ENCODE measurements at places on chromosomes 6 and 20.

- no peak for DNase-seq
Observed at GRCh38 chr6:133568970-133569889, 319.7 kb upstream of the TCF21 start.

GRCh38 chr6:157073596-157073995, 249.7 kb downstream of the TMEM242 start:
- DNase-seq, result no peak

- DNase-seq, result no peak
Observed at GRCh38 chr6:14735956-14736486, 509.8 kb upstream of the JARID2 start.

DNA sequence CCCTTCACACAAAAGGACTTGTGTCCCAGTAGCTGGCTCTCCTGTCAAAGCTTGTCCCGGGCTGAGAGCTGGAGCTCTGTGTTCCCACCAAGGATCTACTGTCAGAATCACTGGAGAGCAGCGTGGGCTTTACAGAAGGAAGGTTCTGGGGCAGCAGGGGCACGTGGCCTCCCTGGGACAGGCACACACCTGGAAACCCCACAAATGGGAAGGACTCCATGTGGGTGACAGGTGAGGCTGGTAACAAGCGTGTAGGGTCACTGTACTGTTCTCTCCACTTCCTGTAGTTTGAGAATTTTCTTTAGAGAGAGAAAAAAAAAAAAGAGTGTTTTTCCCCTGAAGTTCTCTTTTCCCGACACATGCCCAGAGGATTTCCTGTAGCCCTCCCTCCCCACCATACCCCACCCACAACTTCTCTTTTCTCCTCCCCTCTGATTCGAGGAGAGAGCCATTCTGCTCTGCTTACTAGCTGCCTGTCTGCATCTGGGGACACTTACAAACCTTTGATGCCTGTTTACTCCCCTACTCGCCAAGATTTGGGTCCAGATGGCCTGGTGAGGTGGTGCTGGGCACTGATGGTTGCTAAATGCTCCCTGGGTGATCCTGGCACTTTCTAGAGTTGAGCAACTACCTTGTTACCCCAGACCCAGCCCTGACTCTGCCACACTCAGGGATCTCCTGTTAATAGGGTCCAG, 84.1 kb upstream of the SIRPA start:
- DNase-seq, result no peak

DNA sequence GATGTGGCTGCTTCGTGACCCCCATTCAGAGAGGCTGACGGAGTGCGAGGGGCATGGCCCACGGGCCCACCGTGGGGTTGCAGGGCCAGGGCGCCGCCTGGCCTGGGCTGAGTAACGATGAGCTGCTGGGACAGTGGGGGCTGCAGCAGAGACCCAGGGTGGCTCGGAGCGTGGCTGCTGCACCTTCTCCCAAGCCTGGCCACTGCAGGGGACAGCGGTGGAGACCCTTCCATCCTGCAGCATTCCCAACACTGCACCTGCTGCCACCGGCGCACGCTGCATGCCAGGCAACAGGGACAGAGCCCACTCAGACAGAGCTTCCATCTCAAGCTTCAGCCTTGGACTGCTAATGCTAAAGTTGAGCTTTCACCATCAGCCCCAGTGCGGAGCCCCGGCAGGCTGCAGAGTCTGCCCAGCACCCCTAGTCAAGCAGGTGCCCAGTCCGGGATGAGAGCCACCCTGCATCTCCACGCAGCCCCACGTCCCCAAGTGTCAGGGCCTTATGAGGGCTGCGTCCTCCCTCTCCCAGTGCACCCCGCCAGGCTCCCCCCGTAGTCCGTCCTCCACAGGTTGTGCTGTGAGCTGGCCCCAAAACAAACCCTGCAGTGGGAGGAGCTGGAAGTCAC, 89.4 kb upstream of the AFDN start:
- DNase-seq, result no peak

- no peak for DNase-seq
Observed at GRCh38 chr20:6362245-6362644, 239.4 kb upstream of the FERMT1 start.

DNA sequence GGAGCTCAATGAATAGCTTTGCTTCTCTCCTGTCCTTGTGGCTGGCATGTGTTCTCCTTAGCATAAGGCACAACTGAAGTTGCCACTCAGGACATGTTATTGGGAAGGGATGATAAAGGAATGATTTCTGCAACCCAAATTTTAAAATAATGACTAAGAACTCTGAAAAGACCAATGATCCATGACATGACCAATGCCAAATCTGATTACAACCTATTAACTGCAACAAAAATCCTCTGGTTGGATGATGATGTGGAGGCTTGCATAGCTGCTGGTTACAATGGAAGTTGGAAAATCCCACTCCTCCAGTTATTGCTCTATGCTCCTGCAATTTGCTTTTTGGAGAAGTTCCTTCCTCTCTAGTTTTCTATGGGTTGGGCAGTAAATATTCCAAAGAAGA, 63.4 kb upstream of the FBXL4 start:
- DNase-seq, result no peak

GRCh38 chr6:33359331-33359730, 32.3 kb upstream of the KIFC1 start:
- no peak for DNase-seq

GRCh38 chr6:51273228-51273961, 454.7 kb downstream of the TFAP2B start:
- no peak for DNase-seq

DNA sequence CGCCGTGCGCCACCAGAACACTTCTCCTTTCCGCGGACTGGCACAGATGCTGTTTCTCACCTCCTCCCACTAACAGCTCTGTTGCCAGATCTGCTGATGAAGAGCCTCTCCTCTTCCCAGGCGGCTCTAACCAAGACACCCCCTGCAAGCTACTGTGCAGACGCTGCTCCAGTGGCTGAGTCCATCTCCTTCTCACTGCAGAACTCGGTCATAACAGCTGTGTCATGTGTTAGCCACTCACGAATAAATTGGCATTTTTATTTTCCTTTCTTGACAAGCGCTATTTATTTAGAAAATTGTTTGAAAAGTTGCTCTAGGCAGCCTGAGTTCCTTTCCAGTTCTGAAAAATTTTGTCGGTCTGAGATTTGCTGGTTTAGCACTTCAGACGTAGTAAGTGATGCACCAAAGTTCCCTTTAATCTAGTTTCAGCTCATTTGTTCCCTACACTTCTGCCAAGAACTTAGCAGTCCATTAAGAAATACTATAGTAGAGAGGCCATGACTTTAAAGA, 12.8 kb upstream of the PLEKHG1 start:
- DNase-seq, result no peak

- DNase-seq, result no peak
Observed at GRCh38 chr6:63303476-63303875, 16.3 kb downstream of the LGSN start.

GRCh38 chr20:32474967-32475811, 109.9 kb downstream of the NOL4L start:
- no peak for DNase-seq

All from central memory CD4-positive, alpha-beta T cell (primary cell).